ENCODE measurements at places on chromosomes 2 and 18. TPM values are rescaled to one million over a fixed set of nuclear protein-coding genes. Genes with fewer than 3 reads are reported as not detected.
A peak's percentile ranks its signal among the peaks of the same experiment; 100 is the strongest.

GRCh38 chr2:200655918-200656580, 70.2 kb downstream of the AOX1 start:
- H3K27ac ChIP-seq, result no peak overlapping the region
- H3K4me1 ChIP-seq, result no peaks in the 10 kb centered on the region
- peak; percentile 50 for DNase-seq
- no peak overlapping the region for H3K4me3 ChIP-seq
- peaks cover 21% of the 10 kb centered on the region for H3K36me3 ChIP-seq

GRCh38 chr2:48397846-48398245, 132.1 kb upstream of the STON1 start:
- no peak overlapping the region for H3K27ac ChIP-seq
- H3K36me3 ChIP-seq, result no peaks in the 10 kb centered on the region
- H3K27me3 ChIP-seq, result no peaks in the 10 kb centered on the region
- DNase-seq, result no peak

DNA sequence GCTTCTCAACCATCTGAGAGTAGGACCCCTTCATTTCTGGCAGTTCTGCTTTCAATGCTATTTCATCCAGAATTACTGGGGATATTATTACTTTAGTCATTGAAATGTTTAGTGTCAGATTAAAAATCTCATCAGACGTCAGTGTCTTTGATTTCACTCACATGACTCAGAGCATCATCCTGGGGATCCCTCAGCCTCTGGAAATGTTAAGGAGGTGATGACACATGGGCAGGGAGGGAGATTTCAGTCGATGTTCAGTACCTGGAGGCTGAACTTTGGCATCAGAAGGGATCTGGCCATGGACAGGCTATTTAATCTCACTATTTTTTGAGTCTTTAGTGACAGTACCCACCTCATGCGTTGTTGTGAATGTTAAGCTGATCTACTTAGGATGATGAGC, 39.1 kb downstream of the OSBPL6 start:
- no peaks in the 10 kb centered on the region for H3K4me1 ChIP-seq
- no peaks in the 10 kb centered on the region for H3K36me3 ChIP-seq
- no peak for DNase-seq
- no peak overlapping the region for H3K4me3 ChIP-seq

DNA sequence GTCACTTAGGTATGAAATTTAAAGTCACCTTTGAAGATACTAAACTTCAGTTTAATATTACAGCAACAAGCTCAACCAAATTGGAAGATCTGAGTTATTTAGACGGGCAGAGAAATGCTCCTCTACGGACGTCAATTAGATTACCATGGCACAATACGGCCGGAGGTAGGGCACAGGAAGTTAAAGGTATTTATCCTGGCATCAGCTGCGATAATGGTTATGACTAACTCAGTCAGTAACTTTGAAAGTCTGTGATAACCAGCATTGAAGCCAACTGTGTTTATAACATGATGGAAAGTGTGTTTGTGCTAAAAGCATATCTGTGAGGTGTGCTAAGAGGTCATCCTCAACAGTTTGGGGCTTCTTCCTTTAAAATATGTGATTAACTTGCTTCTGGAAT, 117.3 kb downstream of the WDSUB1 start:
- no peak for DNase-seq
- no peak overlapping the region for H3K4me3 ChIP-seq
- peaks cover 62% of the 10 kb centered on the region for H3K36me3 ChIP-seq
- no peak overlapping the region for H3K27ac ChIP-seq
- H3K27me3 ChIP-seq, result no peaks in the 10 kb centered on the region

DNA sequence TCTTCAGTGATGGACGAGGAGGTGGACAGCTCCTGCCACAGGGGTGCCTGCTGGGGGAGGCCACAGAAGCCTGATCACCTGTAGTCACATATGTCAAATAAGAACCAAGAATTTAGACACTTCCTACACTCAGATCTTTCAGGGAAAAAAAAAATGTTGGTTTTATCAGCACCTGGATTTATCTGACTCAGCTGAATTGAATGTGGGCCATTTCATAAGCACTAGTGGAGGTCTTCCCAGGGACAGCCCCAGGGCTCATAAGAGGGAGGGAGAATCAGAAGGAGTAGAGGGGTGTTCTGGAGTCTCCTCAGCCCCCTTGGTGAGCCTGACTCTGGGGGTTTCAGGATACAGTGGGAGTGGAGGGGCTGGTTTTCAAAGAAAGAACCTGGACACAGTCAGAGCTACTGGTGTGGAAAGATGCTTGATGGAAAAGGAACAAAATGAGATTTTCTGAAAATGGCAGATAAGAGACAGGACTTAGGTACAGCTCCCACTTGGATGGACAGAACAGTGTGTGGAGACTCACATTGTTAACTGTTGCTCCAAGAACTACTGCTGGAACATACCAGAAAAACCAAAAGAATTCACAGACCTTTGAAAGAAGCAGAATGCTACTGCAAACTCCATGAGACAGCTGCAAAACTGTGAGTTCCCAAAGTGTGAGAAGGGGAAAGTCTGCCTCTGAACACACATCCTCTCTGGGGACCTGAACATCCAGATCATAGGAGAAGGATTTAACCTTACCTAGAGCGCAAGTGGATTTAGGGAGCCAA, 45.4 kb downstream of the LCT start:
- H3K27me3 ChIP-seq, result no peaks in the 10 kb centered on the region
- H3K4me3 ChIP-seq, result no peak overlapping the region
- no peak overlapping the region for H3K27ac ChIP-seq
- H3K36me3 ChIP-seq, result no peaks in the 10 kb centered on the region

DNA sequence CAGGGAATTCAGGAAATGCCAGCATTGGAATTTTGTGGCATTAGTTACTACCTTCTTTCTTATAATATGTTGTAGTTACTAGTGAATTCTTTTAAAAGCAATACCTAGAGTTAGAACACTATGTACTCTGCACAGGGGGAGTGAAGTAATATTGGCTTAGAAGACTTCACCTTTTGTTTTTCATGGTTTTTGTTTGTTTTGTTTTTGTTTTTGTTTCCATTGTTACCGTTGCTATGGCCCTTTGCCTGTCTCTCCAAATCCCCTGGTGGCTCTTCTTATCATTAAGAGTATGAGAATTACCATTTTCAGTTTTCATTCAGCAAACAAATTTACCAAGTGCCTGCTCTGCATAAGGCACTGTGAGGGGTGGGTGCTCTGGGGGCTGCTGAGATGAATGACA, 160.1 kb downstream of the HAUS1 start:
- DNase-seq, result no peak
- no peak overlapping the region for H3K27ac ChIP-seq
- H3K4me3 ChIP-seq, result no peak overlapping the region
- H3K36me3 ChIP-seq, result no peaks in the 10 kb centered on the region
- peaks cover 57% of the 10 kb centered on the region for H3K4me1 ChIP-seq
- no peaks in the 10 kb centered on the region for H3K27me3 ChIP-seq

DNA sequence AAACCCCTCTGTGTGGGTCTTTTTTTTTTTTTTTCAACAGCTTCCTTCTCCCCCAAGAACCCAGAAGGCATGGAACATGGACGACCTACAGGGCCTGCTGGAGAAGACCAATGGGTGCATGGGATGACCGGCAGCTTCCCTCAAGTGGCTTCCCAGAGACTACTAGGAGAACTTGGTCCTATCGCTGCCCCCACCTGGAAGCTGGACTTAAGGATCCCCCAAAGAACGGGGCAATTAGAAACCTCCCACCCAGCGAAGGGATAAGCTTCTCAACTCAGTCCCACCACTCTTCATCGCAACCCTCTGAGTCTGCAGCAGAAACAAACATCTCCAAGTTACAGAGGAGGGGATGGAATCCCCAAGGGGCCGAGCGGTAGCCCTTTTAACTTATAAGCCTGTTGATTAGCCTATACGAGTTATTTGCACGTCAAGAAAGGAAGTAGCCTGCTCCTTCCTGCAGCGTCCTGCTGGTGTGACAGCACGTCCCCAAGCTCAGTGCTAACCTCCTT, 1.4 kb downstream of the ACTR1B start:
- H3K36me3 ChIP-seq, result peaks cover 36% of the 10 kb centered on the region
- peak; percentile 53 for DNase-seq
- H3K27me3 ChIP-seq, result no peaks in the 10 kb centered on the region
- peaks cover 31% of the 10 kb centered on the region for H3K4me1 ChIP-seq
- peak overlapping the region; percentile 97 for H3K27ac ChIP-seq

DNA sequence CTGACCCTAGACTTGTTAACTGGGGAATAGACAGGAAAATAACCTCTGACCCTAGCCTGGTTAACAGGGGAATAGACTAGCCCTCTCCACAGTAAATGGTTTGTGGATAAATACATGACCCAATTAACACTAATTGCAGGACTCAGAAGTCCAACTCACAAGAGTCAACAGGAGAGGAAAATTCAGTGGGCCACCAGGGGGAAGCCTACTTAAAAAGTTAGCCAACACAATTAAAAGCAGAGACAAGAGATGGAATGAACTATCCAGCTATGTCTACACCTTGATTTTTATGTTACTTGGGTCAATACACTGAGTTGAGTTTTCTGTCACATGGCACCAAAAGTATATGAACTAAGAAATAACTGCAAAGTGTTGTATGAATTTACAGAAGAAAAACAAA, 158.8 kb upstream of the SLC39A10 start:
- H3K4me1 ChIP-seq, result no peaks in the 10 kb centered on the region
- DNase-seq, result no peak
- H3K27me3 ChIP-seq, result no peaks in the 10 kb centered on the region
- no peak overlapping the region for H3K27ac ChIP-seq
- H3K4me3 ChIP-seq, result no peak overlapping the region

GRCh38 chr18:13629841-13630715, 96.3 kb downstream of the FAM210A start:
- H3K27me3 ChIP-seq, result no peaks in the 10 kb centered on the region
- peaks cover 9% of the 10 kb centered on the region for H3K4me1 ChIP-seq
- H3K4me3 ChIP-seq, result no peak overlapping the region

DNA sequence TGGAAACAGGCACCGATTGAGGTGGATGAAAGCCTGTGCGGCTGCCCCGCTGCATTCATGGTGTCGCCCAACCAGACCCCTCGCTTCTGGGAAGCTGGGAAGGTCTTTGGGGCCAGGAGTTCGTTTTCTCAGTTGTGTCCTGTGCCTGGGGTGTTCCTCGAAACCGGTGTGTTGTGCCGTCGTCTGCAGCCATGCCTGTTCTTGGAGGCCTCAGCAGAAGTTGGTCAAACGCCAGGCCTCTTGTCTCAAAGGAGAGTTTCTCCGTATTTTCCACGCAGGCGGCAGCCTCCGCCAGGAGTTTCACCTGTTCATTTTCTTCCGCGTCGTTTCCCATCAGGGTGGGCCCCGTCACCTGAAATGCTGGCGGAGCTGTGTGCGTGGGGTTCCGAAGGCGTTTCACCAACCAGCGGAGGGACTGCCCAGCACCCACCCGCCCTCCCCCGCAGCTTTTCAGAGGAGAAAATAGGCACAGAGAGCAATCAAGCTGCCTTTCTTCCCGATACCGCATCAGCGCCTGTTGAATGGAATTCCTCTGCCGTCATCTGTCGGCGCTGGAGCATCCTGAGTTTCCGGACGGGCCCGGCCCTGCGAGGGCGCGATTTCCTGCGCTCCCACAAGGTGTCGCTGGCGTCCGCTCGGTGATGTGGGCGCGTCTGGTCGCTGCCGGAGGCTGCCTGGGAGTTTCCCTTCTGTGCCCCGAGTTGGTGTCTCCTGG, 17.0 kb upstream of the NFATC1 start:
- H3K27me3 ChIP-seq, result no peaks in the 10 kb centered on the region
- H3K27ac ChIP-seq, result no peak overlapping the region
- DNase-seq, result no peak
- no peak overlapping the region for H3K4me3 ChIP-seq

DNA sequence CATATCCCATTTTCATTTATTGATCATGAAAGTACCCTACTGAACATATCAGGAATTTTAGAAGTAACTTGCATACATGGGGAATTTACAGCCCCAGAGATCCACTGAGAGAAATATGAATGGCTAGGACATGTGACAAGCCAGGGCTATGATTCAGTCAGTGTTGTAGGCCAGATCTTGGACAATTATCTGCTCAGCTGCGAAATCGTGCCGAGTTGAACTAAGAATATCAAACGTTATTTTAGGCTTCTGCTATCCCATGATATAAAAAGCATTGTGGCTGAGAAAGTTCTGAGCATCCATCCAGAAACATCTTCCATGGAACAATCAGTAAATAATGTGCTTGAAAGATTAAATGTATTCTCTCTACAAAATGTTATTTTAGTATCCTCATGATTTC, 85.7 kb upstream of the UNC80 start:
- H3K36me3 ChIP-seq, result no peaks in the 10 kb centered on the region
- no peak overlapping the region for H3K4me3 ChIP-seq
- no peak overlapping the region for H3K27ac ChIP-seq
- H3K27me3 ChIP-seq, result no peaks in the 10 kb centered on the region

GRCh38 chr2:26555246-26556133, 77.6 kb upstream of the OTOF start:
- no peak overlapping the region for H3K4me3 ChIP-seq
- DNase-seq, result no peak
- no peaks in the 10 kb centered on the region for H3K4me1 ChIP-seq
- no peaks in the 10 kb centered on the region for H3K27me3 ChIP-seq

ASPRV1 gene
- total RNA-seq, result 1.2 TPM

LCT gene
- total RNA-seq, result not detected

PLA2R1 gene
- total RNA-seq, result 5.4 TPM

IL1RN gene
- 4.1 TPM for total RNA-seq

VWC2L gene
- not detected for total RNA-seq

C2orf80 gene
- not detected for total RNA-seq

RESP18 gene
- not detected for total RNA-seq
